Fibroblast of lung (primary cell): ENCODE measurements at places on chromosomes 2 and 18. TPM values are rescaled to one million over a fixed set of nuclear protein-coding genes. Genes with fewer than 3 reads are reported as not detected.
A peak's percentile ranks its signal among the peaks of the same experiment; 100 is the strongest.

GRCh38 chr2:862731-863466, 87.8 kb upstream of the SNTG2 start:
- no peak for DNase-seq

DNA sequence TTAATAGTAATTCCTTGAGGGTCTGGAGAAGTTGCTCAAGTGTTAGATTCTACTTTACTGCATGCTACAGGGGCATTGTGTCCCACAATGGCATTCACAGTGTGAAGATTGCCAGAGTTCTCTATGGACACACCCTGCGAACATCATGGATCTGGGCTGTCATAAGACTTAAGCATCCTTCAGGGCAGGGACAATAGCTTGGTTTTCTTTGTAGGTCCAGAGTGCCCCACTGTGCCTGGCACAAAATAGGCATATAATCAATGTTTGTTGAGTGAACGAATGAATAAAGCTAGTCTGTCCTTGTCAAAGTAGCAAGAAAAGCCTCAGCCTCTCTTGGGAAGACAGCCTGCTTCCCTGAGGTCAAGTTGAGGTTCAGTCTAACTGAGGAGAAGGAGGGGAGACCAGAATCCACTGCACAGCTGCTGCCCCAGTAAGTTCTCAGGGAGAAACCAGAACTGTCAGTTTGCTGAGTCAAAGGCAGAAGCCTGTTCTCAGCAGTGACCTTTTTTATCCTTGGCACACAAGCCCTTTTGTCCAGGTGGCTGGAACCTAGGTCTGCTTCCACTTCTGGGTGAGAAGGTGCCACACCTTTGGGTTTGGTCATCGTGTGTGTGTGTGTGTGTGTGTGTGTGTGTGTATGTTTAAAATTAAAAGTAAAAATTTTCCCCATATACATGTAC, 15.0 kb downstream of the INPP4A start:
- DNase-seq: no peak

- no peak for DNase-seq
Observed at GRCh38 chr18:57243624-57244179, 96.8 kb downstream of the BOD1L2 start.

DNA sequence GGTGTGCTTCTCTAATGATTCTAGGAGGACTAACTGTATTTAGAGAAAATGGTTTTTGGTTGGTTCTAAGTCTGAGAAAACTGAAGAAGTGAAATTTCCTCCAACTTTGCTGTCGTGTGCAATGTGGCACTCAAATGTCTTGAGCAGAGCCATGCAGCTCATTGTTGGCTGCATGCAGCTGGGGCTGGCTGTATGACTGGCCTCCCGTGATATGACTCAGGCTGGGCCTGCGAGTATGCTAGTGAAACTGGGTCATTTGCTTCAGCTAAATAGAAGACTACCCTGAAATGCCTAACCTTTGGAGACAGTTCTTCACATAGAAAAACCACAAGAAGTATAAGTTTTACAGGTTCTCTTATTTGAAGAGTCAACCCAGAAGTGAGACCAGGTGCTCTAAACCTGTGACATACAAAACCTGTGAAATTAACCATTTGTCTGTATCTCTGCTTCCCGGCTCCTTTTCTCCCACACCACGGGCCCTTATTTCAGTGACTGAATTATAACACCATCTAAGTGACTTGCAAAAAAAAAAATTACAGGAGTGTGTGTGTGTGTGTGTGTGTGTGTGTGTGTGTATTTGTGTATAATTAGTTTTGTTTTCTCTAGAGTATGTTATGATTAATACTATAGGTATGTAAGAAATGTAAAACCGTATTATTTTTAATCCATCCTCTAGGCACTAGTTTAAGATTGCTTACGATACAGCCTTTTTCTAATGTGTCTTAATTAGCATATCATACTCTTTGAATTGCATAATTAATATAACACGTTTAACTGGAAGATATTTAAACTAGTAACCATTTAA, 15.9 kb downstream of the POLI start:
- peak; percentile 59 for DNase-seq

- DNase-seq: no peak
Observed at GRCh38 chr2:14235667-14236066, 396.9 kb upstream of the LRATD1 start.

DNA sequence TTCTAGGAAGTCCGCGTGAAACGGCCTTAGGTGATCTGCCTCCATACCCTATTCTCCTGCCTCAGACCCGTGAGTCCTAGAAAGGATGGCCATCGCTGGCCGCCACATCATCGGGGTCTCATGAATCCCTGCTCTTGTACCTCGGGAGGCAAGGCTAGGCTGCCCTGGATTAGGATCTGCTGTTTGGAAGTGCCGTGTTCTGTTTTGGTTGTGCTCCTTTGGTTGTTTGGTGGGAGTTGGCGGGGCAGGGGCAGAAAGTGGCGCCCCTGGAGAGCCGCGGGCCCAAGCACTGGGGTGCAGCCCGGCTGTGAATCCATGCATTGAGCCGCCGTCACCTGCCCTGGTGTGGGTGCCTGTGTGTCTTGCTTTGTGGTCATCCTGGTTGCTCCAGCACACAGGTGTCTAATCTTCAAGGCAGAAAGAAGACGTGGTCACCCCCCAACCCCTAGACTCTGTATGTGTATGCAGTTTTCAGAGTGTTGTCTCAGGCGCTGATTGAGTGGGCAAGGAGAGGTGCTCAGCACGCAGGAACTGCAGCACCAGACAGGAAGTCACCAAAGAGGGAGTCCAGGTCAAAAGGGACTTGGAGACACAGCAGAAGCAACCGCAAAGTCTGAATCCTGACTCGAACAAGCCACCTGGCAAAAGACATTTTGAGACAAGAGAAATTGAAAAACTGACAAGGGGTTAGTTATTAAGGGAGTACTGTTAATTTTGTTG, 80.0 kb upstream of the LDLRAD4 start:
- DNase-seq: no peak

GRCh38 chr18:75129717-75130477, 79.0 kb downstream of the PTGR3 start:
- DNase-seq: no peak

TXNDC2 gene
- not detected in 2 replicates for total RNA-seq

DHRS9 gene
- total RNA-seq: not detected in 2 replicates

LIMS3 gene
- 6.3 TPM in 1 of 2 replicates, not detected in the other for total RNA-seq

GRCh38 chr2:237533668-237534161, 32.7 kb upstream of the PRLH start:
- no peak for DNase-seq

DNA sequence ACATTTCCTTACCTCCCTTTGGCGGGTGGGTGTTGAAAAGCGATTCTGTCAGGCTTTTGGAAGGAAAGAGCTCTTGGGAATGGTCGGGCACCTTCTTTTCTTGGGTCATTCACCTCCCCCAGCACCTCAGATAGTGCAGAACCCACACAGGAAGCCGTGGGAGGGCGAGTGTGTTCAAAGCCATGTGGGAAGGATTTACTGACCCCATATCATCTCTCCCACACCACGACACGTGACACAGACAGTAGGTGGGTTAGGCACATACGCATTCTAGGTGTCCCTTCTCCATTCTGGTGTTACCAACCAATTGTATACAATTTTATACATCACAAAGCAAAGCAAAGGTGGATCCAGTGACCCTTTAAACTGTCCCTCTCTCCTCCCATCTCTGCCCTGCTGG, 263.7 kb upstream of the REV1 start:
- DNase-seq: no peak

SLC40A1 gene
- total RNA-seq: 91.9 and 97.4 TPM in 2 replicates

- DNase-seq: peak; percentile 80
Observed at GRCh38 chr18:3998698-3999333, 456.3 kb downstream of the DLGAP1 start.

DNA sequence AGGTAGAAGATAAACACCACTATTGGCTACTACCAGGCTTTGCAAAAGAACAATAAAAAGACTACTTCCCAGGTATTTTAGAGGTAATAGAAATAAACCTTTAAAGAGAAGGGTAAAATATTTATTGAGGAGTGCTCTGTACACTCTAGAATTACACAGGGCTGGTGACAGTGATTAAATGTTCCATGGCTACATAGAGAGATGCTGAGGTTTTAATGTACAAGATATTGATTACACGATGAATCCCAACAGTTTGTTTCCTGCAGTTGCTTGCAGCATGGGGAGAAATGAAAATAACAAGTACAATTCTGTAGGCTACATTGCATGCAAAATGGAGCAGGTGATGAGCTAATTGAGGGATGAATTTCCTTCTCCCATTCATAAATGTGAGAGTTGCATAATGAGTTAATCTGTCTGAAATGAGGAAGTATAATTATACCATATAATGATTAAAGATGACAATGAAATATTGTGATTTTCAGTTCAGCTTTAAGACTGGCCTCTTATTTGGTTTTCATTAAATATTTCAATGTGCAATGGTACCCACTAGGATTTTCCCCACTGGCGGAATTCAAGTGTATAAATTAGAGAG, 266.1 kb downstream of the SOCS6 start:
- no peak for DNase-seq

GRCh38 chr2:190879474-190880377, 895 bp upstream of the GLS start:
- DNase-seq: no peak

BMP10 gene
- total RNA-seq: not detected in 2 replicates

GPD2 gene
- 46.0 and 46.6 TPM in 2 replicates for total RNA-seq

DNA sequence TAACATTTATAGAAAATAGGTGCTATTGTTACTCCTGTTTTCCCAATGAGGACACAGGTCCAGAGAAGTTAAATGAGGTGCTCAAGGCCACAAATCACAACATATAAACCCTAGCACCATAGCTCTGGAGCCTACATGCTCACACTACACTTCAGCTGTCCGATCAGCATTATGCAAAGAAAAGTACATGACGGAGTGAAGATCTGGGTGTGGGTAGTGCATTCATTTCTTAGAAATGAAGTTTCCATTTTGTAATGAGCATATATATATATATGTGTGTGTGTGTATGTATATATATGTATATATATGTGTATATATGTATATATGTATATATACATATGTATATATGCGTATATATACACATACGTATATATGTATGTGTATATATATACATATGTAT, 30.2 kb upstream of the MRPL19 start:
- no peak for DNase-seq

- no peak for DNase-seq
Observed at GRCh38 chr2:142866426-142866825, 11.0 kb upstream of the KYNU start.

POMC gene
- 0.66 and 1.8 TPM in 2 replicates for total RNA-seq

DNA sequence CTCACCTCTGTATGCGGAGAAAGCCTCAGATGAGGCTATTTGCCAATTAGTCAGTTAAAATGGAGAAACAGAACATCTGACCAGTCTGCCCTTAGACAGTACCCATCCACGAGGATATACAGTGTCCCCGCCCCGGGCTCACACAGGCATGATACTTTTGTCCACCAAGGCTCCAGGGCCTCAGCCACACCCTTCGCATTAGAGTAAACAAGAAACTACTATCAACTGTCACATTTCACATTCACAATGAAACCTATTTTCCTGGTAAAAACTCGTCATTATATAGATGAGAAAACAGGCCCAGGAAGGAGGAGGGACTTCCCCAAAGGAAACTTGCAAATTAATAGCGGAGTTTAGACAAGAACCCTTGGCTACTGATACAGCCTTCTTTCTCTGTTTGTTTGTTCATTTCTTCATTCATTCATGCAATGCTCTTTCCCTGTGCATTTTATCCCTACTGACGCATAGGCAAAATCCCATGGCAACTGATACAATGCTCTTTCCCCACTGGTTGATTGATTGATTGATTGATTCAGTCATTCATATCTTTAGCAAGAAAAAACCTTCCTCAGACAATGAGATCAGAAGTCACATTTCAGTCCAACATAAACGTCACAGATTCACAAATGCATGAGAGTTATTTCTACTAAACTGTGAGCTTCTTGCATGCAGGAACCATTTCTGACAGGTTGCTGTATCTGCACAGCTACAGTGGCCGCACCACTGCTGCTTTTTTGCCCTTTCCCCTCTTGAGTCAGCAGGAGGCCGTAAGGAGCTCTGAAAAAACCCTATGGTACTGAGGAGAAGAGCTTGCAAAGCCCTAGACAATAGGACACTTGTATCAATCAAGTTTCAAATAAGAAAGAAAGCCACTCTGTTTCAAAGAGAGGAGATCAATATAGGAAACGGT, 777.1 kb downstream of the RNF144A start:
- DNase-seq: no peak
